ENCODE measurements at places on chromosomes 16 and 17. TPM values are rescaled to one million over a fixed set of nuclear protein-coding genes. Genes with fewer than 3 reads are reported as not detected.

Gene ITGAX
- 93.1 TPM for polyA plus RNA-seq

Gene EPN3
- 2.5 TPM for polyA plus RNA-seq

Gene ACAP1
- polyA plus RNA-seq = 17.2 TPM

Gene RSKR
- polyA plus RNA-seq = 5.5 TPM

Gene CHST5
- polyA plus RNA-seq = 0.24 TPM

Gene TANC2
- 15.0 TPM for polyA plus RNA-seq

Gene TAT
- polyA plus RNA-seq = 0.14 TPM

Gene FOXC2
- polyA plus RNA-seq = 0.43 TPM

Gene ABCA9
- polyA plus RNA-seq = 0.34 TPM

All from lung (tissue), 17 donors.